ENCODE measurements at places on chromosomes 5 and 9.

DNA sequence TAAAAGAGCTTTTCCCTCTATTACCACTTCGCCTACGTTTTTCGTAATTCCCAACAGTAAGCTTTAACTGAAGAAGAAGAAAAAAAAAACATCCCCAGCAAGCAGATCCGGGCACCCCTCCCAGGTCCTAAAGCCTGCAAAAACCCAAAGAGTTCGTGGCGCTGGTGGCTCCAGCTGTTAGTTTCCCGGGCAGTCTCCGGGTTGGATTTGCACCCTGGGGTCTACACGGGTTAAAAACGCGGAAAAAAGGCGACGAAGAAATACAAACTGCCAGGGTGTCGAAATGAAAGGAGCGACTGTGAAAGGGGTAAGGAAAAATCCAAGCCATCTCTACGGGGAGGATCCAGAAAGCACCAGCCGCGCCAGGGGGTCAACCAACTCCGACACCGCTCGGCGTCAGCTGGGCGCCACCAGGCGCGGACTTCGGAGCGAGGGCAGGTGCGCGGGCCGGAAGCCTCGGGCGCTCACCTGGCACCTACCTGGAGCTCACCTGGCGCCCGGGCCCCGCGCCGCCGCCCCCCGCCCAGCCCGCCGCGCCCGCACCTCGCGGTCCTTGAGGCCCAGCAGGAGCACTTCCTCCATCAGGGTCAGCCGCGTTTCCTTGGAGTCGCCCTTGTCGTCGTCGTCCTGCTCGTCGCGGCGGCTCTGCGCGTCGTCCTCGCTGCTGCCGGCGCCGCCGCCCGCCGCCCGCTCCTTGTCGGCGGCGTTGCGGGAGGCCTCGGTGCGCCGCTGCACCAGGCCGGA lies 680 bp downstream of the GOLPH3 start:
- DNase-seq: no peak

GRCh38 chr9:128771094-128771721 lies 519 bp downstream of the ZER1 start:
- no peak for DNase-seq

DNA sequence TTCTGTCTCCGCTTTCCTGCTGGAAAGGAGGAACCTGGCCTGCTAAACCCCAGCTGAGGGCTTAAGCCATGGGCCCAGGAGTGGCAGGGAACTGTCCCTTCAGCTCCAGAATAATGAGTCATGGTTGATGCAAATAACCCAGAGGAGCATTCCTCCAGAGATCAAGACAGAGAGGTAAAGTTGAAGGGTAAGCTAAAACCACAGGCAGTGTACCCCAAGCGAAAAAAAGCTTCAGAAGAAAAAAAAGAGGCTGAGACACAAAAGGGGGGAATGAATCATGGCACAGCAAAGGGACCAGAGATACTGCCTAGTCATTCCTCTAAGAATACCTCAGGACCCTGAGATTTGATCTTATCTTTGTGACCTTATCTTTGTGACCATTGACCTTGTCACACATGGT lies 199.5 kb upstream of the TAS2R1 start:
- DNase-seq: no peak

GRCh38 chr9:96034553-96035122 lies 159.1 kb downstream of the ERCC6L2 start:
- no peak for DNase-seq

DNA sequence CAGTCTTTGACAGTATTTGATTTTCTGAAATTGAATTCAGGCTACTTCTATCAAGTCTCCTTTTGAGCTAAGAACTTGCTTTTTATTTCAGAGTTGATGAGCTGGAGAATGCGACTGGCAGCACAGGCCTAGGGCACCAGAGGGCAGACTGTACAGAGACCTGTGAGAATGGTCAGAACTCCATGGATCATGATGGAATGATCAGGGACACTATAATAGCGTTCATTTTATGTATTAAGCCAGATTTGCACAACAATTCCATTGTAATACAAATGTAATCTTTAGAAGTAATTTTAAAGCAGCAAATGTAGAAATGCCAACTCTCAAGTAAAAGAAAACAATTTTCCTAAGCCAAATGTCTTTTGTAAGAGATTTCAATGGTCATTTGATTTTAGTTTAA lies 902.4 kb downstream of the NR2F1-AS1 start:
- DNase-seq: no peak

DNA sequence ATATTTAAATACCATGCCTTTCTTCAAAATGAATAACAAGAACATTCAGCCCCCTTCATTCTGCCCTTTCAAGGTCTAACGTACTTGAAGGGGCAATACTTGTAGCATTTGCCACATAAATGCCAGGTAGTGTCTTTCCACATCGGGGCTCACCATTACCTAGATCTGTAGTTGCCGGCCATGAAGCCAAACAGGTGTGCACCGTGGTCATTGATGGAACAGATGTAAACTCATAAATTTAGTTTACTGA lies 193.0 kb downstream of the CD180 start:
- no peak for DNase-seq

GRCh38 chr5:160792732-160793529 lies 59.1 kb downstream of the ATP10B start:
- no peak for DNase-seq

GRCh38 chr5:38739011-38739704 lies 106.7 kb upstream of the OSMR start:
- DNase-seq: no peak

DNA sequence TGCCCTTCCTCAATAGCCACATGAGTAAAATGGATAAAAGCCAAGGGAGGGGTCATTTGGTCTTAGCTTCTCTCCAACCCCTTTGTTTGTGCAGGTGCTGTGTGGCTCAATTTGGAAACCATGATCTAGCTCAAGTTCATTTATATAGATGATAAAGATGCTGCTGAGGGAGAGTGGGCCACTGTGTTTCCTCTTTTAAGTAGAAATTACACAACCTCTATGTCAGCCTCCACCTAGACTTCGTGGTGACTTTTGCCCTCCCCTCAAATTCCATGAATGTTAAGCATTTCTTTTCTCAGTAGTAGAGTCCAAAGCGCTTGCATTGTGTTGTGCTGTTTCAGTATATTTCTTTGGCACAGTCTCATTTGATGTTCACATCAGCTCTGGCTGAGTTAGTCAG lies 241.4 kb downstream of the ARHGAP26 start:
- no peak for DNase-seq

GRCh38 chr9:7370381-7370780 lies 429.2 kb downstream of the DMAC1 start:
- DNase-seq: no peak

DNA sequence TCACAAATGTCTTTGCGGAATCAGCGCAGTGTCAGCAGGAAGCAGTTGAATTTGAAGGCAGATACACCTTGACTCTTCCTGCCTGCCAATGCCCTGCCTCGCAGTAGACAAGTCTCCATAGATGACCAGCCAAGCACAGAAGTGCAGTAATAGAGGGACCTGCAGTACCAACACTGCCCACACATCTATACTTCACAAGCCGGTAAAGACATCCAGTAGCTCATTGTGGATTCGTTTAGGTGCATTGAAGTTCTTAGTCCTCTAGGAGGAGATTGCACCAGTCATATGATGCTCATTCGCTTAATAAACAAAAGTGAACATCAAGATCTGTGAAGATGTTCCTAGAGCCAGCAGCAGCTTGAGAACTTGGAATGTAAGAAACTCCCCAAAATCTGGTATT lies 7.1 kb upstream of the IFNA2 start:
- DNase-seq: peak; percentile 77

- DNase-seq: no peak
Observed at GRCh38 chr5:147906326-147907095, at the start of gene C5orf46. Gene C5orf46, minus strand, starts transcription at chr5:147906538. Its CDS starts 37 bp downstream, at chr5:147906501.

DNA sequence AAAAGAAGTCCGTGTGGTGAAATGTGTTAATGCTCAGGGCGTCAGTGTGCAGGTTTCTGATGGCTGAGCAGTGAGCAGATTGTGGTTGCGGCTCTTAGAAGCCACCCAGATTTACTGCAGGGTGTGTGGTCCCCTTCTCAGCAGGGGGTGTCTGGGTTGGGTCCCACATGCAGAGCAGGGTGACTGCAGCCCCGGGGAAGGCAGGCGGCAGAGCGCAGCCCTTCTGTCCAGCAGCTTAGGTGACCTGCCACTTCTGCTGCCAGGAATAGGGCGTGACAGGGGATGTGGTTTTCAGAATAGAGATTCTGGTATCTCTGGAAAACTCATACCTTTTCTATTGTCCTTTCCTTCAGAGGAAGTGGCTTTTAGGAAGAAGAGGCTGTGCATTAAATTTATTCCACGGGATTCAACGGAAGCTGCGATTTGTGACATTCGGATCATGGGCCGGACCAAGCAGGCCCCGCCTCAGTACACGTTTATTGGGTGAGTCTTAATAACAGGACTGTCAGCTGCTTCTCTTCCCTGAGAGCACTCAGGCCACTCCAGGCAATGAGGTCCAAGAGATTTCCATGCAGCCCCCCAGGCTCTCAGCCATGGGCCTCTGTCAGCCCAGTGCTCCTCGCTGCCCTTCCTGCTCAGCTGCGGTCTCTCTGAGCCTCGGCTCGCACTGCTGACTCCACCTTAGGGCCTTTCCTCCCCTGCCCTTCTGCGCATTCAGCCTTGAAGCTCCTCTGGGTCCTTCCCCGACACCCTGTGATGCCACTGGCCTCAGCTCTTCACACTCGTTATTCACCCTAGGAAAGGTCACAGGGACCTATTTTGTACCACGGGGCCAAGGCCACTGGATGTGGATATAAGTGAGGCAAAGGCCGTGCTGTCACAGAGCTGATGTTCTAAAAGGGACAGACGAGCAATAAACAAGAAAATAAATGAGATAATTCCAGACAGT lies 65.4 kb downstream of the MVB12B start:
- no peak for DNase-seq

- DNase-seq: no peak
Observed at GRCh38 chr9:76358628-76359280, 35.5 kb downstream of the RFK start.

DNA sequence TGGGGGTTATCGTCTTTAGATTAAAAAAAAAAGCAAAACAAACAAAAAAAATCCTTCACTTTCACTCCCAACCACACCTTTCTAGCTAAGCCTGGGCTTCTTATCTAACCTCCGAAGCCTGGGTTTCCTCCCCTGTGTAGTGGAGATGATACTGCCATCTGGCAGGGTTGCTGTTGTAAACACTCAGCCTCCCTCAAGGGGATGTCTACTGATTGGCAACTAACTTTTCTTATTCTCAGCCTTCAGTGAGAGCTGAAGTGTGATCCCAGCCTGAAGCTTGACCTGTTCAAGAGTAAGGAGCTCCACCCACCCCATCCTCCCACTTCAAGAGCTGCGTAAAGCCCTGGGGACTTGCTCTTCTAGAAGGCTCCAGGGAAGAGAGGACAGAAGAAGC lies 21.5 kb upstream of the WWC1 start:
- no peak for DNase-seq

GRCh38 chr9:21121079-21121478 lies 20.6 kb downstream of the IFNW1 start:
- DNase-seq: no peak

GRCh38 chr9:137556069-137556838 lies 4.6 kb downstream of the MRPL41 start:
- DNase-seq: peak; percentile 87

DNA sequence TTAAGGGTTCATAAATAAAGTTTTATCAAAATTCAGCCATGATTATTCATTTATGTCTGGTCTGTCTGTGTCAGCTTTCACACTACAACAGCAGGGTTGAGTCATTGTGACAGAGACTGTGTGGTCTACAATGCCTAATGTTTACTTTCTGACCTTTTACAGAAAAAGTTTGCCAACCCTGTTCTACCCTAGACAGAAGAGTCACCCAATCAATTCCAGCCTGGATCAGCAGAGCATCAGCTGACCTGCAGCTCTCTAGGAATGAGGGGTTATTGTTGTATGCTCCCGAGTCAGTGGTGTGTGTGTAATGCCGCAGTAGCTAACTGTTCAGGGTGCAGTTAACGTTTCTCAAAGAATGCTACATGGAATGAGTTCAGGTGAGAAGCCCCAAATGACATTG lies 87.3 kb downstream of the HRH2 start:
- no peak for DNase-seq

GRCh38 chr9:93122721-93123221 lies 11.3 kb downstream of the NINJ1 start:
- no peak for DNase-seq

GRCh38 chr5:93569300-93570160 lies 11.5 kb downstream of the NR2F1-AS1 start:
- no peak for DNase-seq

DNA sequence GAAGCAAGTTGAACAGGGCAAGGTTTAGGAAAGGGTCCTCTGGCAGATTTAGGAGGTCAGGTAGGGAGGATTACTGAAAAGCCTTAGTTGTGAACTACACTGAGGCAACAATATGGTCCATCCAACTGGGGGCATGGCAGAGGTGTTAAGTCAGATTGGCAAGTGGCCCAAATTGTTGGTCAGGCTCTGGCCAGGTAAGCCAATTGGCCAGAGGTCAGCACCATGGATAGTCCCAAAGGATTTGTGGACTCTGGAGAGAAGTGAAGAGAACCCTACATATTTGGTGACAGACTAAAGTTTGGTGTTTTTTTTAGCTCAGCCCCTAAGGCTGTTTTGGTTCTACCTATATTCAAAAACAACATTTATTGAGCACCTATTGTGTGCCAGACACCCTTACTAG lies 39.1 kb upstream of the RASGRF2 start:
- DNase-seq: no peak

- DNase-seq: no peak
Observed at GRCh38 chr5:37110135-37110534, 139.0 kb downstream of the CPLANE1 start.

- no peak for DNase-seq
Observed at GRCh38 chr5:132026516-132027008, 15.1 kb upstream of the ACSL6 start.

- no peak for DNase-seq
Observed at GRCh38 chr5:14980698-14981097, 109.1 kb upstream of the ANKH start.

DNA sequence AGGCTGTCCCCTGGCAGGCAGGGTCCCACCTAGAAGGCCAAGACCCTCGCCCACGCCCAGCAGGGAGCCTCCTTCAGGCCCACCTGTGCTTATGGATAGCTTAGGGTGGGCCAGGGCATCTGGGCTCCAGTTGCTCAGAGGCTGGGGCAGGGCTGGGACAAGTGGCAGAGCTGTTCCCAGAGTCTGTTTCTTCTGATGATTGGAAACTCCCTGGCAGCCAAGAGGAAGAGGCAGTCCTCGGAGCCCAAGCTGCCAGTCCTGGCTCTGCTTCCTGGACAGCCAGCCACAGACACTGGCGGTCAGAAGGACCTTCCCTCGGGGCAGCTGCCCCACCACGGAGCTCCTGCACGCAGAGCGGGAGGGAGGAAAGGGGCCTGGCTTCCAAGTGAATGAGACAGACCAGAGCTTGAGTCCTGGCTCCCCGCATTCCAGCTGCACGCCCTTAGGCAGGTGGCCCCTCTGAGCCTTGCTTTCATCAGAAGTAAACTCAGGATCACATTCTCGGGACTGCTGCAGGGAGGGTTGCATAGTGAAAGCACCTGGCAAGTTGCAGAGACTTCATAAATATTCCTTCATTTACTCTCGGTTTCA lies 37.9 kb upstream of the GABRP start:
- no peak for DNase-seq

GRCh38 chr5:171946000-171946781 lies 60.2 kb downstream of the FBXW11 start:
- DNase-seq: no peak

DNA sequence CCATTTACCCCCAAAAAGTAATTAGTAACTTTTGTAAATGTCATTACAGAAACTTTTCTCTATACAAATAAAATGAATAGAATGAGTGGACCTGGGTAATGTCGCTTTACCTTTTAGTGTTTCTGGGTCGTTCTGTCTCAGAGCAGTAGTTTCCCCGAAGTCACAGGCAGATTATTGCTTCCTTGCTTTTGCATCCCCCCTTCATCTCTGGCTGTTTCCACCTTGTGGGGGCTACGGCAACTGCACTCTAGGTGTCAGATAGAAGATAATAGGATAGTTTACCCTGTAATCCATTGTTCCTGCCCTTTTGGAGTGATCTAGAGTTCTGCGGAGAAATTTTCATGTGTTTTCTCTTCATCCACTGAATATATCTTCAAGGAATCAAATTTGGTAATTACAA lies 68.7 kb downstream of the PRR16 start:
- no peak for DNase-seq
